Right ventricle myocardium superior (tissue), 1 donor: ENCODE measurements at places on chromosomes 1 and 21. TPM values are rescaled to one million over a fixed set of nuclear protein-coding genes. Genes with fewer than 3 reads are reported as not detected.

Gene KMO
- total RNA-seq: 0.56 TPM

Gene ZYG11A
- total RNA-seq: not detected

Gene OR6N2
- not detected for total RNA-seq

Gene NHLH1
- total RNA-seq: not detected

Gene NPHS2
- total RNA-seq: not detected

Gene TLCD4
- total RNA-seq: 47.7 TPM

Gene LEPROT
- 54.1 TPM for total RNA-seq

Gene TCHH
- not detected for total RNA-seq

Gene GPR161
- total RNA-seq: 3.1 TPM

Gene MMEL1
- total RNA-seq: 0.48 TPM

Gene KRTAP23-1
- total RNA-seq: not detected

Gene THAP3
- total RNA-seq: 11.5 TPM

Gene FAM72A
- total RNA-seq: 1.2 TPM

Gene TMCC2
- 1.3 TPM for total RNA-seq

Gene ATP1A1
- 255 TPM for total RNA-seq
